ENCODE measurements at places on chromosomes 4 and X. TPM values are rescaled to one million over a fixed set of nuclear protein-coding genes. Genes with fewer than 3 reads are reported as not detected.

Gene CASP3
- 33.5 TPM for total RNA-seq

- peak within 1 kb of the TSS; percentile 55 for H3K4me3 ChIP-seq
- H3K36me3 ChIP-seq = no peaks in the 10 kb centered on the region
- no peaks in the 10 kb centered on the region for H3K4me1 ChIP-seq
- H3K27me3 ChIP-seq = no peaks in the 10 kb centered on the region
- H3K27ac ChIP-seq = no peak within 1 kb of the TSS
- DNase-seq = no peak
These were observed at the start of gene ARSJ for GRCh38 chr4:113979148-113979904. ARSJ (minus strand) TSS chr4:113979647; CDS start chr4:113978834, 813 bp downstream.

Gene GPAT3
- 29.1 TPM for total RNA-seq

DNA sequence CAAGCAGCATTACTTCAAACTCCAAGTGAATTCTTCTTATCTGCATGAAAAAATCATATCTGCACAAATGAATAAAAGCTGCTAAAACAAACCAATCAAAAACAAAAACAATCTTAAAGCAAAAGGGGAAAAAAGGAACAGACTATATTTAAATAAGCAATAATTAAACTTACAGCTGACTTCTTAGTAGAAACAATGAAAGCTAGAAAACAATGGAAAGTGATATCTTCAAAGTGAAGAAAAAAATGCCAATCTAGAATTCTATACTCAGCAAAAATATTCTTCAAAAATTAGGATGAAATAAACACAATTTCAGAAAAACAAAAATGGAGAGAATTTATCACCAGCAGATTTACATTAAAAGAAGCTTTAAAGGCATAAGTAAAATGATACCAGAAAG is 20.0 kb downstream of the STBD1 start:
- H3K36me3 ChIP-seq = no peaks in the 10 kb centered on the region
- H3K27me3 ChIP-seq = no peaks in the 10 kb centered on the region
- H3K4me1 ChIP-seq = no peaks in the 10 kb centered on the region
- H3K4me3 ChIP-seq = no peak overlapping the region

DNA sequence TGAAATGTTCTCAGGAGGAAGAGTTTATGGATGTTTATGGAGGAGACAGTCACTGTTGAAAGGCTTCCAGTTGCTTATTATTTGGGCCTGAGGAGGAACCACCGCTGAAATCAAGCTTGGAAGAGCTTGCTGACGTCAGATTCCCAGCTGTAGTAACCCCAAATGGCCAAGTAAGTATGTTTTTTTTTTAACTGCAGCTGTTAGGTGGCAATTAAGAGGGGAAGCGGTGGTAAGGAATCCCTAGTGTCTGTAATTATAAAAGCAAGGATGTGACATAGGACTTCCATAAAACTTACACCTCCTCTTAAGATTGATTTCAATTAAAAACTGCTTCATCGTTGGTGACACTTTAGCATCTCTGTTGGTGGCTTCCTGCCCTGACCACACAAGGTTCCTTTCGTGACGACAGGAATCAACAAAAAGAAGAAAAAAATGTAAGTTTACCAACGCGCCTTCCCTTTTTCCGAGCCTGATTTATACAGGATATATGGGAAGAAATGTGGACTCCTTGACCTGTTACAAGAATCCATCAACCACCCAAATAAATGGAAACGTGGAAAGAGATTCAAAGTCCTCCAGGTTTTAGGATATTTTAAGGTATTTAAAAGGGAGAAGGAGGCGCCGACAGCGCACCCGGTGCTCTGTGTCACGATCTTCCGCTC is 884 bp downstream of the RELL1 start:
- no peak overlapping the region for H3K27ac ChIP-seq
- no peak for DNase-seq
- H3K27me3 ChIP-seq = no peaks in the 10 kb centered on the region
- no peaks in the 10 kb centered on the region for H3K36me3 ChIP-seq
- H3K4me3 ChIP-seq = peak overlapping the region; percentile 77

Gene GPRIN3
- total RNA-seq = 0.02 TPM

Gene RHOXF2B
- not detected for total RNA-seq

GRCh38 chr4:22999419-22999818 is 306.7 kb downstream of the GBA3 start:
- no peak overlapping the region for H3K4me3 ChIP-seq
- no peaks in the 10 kb centered on the region for H3K27me3 ChIP-seq
- DNase-seq = no peak
- H3K36me3 ChIP-seq = no peaks in the 10 kb centered on the region
- no peaks in the 10 kb centered on the region for H3K4me1 ChIP-seq

Gene ZNF732
- not detected for total RNA-seq

DNA sequence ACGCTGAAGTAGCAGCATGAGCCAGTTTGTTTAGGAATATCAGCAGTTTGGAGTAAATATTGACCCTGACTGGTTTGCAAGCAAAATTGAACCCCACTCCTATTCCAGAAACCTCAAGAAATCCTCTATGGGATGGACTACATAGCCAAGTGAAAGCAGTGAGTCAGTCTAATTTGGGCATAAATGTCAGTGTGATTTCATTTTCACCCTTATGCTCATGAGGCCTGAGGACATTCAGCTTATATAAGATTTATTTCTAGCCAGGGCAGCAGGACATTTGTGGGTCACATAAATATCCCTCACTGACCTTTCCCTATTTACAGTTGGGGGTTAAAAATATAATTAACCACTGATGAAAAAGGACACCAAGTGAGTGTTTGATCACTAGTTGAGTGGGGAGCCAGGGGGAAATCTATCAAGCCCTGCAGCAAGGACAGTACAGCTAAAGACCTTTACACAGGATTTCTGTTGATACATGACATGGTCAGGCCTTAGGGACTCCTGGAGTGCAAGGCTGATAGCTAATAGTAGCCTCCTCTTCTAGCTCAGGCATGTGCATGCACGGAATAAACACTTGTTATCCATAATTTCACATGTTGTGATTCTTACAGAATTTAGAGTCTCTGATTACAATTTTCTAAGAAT is 996.9 kb upstream of the GRIA3 start:
- no peaks in the 10 kb centered on the region for H3K36me3 ChIP-seq
- H3K4me1 ChIP-seq = no peaks in the 10 kb centered on the region
- no peak overlapping the region for H3K27ac ChIP-seq
- H3K4me3 ChIP-seq = no peak overlapping the region
- H3K27me3 ChIP-seq = no peaks in the 10 kb centered on the region
- DNase-seq = no peak

DNA sequence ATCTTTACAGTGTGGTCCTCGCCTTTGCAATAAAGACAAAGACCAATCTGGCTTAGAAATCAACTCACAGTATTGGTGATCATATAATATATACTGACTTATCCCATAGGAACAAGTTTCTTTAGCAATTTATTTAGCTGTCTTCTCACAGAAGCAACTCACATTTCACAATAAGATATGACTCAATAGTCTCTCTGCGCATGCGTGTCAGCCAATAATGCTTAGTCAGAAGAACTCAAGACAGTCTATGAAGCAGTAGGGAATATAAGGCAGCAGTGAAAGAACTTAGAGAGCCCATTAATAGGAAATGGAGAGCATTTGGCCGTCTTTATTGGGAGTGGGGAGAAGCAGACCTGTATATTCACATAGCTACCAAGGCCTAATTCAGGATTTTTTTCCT is 216.7 kb downstream of the IL13RA2 start:
- H3K27me3 ChIP-seq = no peaks in the 10 kb centered on the region
- DNase-seq = peak; percentile 19
- no peak overlapping the region for H3K4me3 ChIP-seq
- H3K36me3 ChIP-seq = no peaks in the 10 kb centered on the region

- DNase-seq = no peak
- H3K27ac ChIP-seq = no peak overlapping the region
- H3K27me3 ChIP-seq = no peaks in the 10 kb centered on the region
- peaks cover 4% of the 10 kb centered on the region for H3K36me3 ChIP-seq
- H3K4me1 ChIP-seq = no peaks in the 10 kb centered on the region
These were observed 249.7 kb downstream of the RAPGEF2 start for GRCh38 chr4:159352609-159353008.

Gene LGI2
- not detected for total RNA-seq

DNA sequence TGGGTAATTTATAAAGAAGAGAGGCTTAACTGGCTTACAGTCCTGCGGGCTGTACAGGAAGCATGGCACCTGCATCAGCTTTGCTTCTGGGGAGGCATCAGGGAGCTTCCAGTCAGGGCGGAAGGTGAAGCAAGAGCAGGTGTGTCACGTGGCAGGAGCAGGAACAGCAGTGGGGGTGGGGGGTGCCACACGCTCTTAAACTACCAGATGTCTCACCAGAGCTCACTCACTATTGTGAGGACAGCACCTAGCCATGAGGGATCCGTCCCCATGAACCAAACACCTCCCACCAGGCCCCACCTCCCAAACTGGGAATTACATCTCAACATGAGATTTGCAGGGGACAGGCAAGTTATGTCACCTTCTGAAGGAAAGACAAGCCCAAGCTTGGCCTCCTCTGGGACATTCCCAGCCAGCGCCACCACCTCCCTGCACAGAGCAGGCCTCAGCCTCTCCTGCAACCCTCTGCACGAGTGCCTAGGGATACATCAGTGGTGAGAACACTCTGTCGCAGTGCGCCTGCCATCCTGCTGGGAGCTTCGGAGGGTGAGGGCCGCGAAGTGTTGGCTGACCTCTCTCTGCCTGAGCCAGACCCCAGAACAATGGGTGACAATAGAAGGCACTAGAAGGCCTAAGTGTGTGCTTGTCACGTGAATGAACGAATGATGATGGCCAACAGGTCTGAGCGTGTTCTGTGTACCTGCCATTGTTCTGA is 244.3 kb downstream of the EVC2 start:
- no peaks in the 10 kb centered on the region for H3K4me1 ChIP-seq
- no peak overlapping the region for H3K4me3 ChIP-seq
- H3K36me3 ChIP-seq = no peaks in the 10 kb centered on the region
- H3K27ac ChIP-seq = no peak overlapping the region

DNA sequence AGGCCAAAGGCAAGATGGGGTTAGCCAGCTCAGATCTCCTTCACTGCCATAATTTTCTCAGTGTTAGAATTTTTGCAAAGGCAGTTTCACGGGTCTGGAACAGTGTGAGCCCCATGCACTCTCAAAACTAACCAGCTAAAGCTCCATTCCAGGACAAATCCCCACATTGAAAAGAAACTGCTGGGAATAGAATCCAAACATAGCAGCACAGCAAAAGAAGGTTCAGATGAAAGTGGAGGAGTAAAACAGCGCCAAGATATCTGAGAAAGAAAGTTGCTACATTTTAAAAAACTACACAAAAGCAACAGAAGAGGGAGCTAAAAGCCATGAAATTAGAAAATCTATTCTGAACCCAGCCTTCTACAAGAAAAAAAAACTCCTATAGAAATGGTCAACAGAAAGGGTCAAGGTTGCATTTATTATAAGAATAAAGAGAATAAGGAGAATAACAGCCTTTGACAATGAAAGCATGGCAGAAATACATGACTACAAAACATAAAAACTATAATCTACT is 39.6 kb upstream of the SLC7A3 start:
- no peak for DNase-seq
- H3K36me3 ChIP-seq = no peaks in the 10 kb centered on the region
- no peak overlapping the region for H3K4me3 ChIP-seq
- H3K27ac ChIP-seq = no peak overlapping the region
- H3K27me3 ChIP-seq = peaks cover 19% of the 10 kb centered on the region
- no peaks in the 10 kb centered on the region for H3K4me1 ChIP-seq

DNA sequence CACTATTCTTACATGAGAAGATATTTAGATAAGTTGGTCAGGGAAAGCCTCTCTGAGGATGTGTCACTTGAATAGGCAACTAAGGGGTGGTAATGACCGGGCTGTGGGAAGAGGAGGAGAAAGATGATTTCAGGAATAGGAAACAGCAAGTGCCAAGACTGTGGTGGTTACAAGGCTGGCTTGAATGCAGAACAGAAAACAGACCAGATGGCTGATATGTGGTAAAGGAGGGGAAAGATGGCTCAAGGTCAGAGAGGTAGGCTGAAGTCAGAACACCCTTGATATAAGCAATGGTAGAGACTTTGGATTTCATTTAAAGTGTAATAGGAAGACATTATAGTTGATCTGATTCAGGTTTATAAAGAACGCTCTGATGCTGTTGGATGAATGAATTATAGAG is 15.0 kb downstream of the TLR7 start:
- H3K27ac ChIP-seq = no peak overlapping the region
- DNase-seq = no peak
- no peak overlapping the region for H3K4me3 ChIP-seq
- H3K4me1 ChIP-seq = no peaks in the 10 kb centered on the region
- no peaks in the 10 kb centered on the region for H3K36me3 ChIP-seq

- no peaks in the 10 kb centered on the region for H3K27me3 ChIP-seq
- H3K4me3 ChIP-seq = no peak overlapping the region
These were observed 28.3 kb upstream of the MAGEC2 start for GRCh38 chrX:142233400-142233799.

GRCh38 chr4:151165205-151166000 is 66.0 kb downstream of the RPS3A start:
- H3K36me3 ChIP-seq = no peaks in the 10 kb centered on the region
- no peak overlapping the region for H3K27ac ChIP-seq
- H3K4me3 ChIP-seq = no peak overlapping the region
- no peak for DNase-seq
- no peaks in the 10 kb centered on the region for H3K27me3 ChIP-seq
- H3K4me1 ChIP-seq = no peaks in the 10 kb centered on the region

Gene GUCY1B1
- 0.39 TPM for total RNA-seq

- H3K4me1 ChIP-seq = peaks cover 9% of the 10 kb centered on the region
- no peak for DNase-seq
- no peak overlapping the region for H3K27ac ChIP-seq
These were observed 5.5 kb downstream of the ELMOD2 start for GRCh38 chr4:140529434-140529833.

Gene CCDC149
- 8.1 TPM for total RNA-seq

- DNase-seq = no peak
- H3K27me3 ChIP-seq = peaks cover 20% of the 10 kb centered on the region
- no peak overlapping the region for H3K27ac ChIP-seq
- H3K4me3 ChIP-seq = no peak overlapping the region
- H3K36me3 ChIP-seq = no peaks in the 10 kb centered on the region
These were observed 40.6 kb upstream of the MXD4 start for GRCh38 chr4:2302387-2303119.

DNA sequence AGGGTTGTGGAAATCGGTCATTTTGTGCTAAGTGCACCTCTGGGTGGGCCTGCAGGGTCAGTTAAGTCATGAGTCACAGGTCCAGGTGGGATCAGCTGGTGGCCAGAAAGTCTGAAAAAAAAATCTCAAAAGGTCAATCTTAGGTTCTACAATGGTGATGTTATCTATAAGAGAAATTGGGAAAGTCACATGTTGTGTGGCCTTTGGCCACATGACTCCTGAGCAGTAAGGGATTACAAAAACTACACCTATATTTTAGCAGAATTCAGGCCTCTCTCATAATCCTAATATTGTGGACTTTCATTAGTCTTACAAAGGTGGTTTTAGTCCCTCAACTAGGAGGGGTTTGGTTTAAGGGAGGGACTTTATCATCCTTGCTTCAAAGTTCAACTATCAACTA is 59.1 kb downstream of the UCHL1 start:
- H3K4me3 ChIP-seq = no peak overlapping the region
- H3K27ac ChIP-seq = peak overlapping the region; percentile 40
- H3K27me3 ChIP-seq = no peaks in the 10 kb centered on the region
- DNase-seq = no peak
- H3K4me1 ChIP-seq = peaks cover 45% of the 10 kb centered on the region

Gene PCDH11X
- total RNA-seq = not detected

GRCh38 chr4:69116645-69117321 is 20.5 kb downstream of the UGT2B7 start:
- no peaks in the 10 kb centered on the region for H3K4me1 ChIP-seq
- no peak overlapping the region for H3K27ac ChIP-seq
- no peak overlapping the region for H3K4me3 ChIP-seq
- no peak for DNase-seq
- H3K36me3 ChIP-seq = no peaks in the 10 kb centered on the region

Data from PC-9 (cell line).